ENCODE measurements at places on chromosomes 4 and X.

- no peak for DNase-seq
Observed at GRCh38 chr4:159608436-159608835, 505.6 kb downstream of the RAPGEF2 start.

DNA sequence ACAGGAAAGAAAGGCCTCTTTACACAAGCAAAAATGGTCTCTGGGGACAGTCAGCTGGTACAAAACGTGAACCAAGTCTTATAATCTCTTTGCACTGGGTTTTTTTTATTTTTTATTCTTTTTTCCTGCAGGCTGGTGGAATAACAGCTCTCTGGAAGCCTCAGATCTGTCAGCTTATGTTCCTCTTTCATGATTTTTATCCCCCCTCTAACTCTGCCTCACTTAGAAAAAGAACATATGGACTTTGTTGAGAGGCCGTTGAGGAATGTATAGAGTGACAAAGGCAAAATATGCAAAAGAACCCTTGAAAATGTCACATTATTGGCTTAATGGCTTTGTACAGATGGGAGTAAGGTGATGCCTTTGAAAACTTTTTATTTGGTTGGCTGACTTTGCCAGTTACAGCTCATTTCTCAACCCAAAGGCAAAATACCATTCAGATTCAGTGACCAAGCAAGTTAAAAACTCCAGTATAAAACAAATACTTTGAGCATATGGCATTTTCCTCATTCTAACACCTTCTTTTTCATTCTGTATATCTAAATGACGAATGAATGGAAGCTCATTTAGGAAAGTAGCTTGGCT lies 111.1 kb downstream of the RNF150 start:
- DNase-seq, result no peak

DNA sequence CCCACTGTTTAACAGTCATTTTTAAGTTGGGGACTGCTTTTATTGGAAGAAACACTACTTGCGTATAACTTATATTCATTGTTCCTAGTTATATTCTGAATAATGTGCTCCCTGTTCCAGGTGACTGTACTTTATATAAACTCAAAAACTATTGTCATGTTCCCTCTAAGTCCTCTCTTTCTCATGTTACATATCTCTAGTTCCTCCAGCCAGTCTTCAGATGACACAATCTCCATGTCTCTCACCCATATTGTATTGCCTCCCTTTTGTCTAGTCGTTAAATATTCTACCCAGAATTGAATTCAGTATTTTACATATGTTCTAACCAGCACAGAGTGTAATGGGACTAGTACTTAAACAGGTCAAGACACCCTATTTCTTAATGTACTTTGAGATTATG lies 5.3 kb downstream of the VAMP7 start:
- DNase-seq, result no peak

DNA sequence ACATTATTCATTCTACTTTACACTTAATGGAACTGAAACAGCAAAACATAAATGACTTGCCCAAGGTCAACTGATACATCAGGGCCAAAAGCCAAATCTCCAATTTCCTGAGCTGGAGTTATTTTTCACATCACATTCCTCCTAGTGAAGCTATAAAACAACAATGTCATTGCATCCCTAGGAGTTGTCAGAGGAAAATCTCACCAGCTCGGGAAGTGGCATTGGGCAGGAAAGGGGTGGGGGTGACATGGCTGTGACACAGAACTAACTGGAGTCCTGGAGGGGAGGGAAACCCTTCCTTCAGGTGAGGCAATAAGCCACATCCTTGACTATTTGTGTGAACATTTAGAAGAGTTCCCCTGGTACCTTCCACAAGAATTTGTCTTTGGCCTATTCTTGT lies 47.3 kb downstream of the MEPE start:
- DNase-seq, result no peak

DNA sequence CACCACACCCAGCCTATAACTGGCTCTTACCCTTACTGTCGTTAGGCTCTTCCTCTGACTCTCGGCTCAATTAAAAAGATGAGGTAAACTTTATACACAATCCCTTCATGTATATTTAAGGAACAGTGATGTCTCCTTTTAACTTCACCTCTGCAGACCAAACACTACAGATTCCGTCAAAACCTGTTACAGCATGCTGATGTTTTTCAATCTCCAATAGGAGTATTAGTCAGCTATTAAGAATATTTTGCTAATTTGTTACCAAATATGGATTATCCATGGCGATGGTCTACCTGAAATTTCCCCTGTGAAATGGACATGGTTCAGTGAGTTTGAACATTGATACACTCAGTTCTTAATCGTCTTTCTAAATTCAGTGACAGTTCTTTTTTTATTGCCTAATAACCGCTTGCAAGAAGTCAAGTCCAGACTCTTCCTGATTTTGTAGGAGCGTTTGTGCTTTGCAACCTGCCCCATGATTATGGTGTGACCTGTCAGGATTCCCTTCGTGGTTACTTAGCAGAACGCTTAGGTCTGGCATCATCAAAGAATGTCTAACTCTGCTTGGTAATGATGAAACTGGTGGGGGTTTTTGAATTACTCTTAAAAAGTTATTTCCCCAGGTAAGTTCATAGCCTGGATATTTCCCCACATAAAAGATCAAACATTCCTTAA lies 72.2 kb upstream of the STOX2 start:
- DNase-seq, result no peak

DNA sequence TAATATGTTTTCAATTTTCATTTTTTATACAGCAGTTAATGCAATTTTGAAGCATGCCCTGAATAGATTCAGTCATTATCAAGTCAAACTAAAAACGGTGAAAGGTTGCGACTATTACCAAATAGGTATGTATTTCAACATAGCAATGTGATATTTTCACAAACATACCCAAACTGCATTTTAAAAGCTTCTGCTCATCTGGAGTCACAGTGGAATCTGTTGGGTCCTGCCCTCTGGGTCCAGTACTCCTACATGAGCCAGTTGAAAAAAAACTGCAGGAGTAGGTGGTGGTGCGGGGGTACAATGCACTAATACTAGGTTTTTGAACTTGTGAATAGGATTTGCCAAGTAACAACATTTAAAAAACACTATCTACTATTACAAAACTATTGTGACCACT lies 938 bp downstream of the GPR34 start:
- peak; percentile 2 for DNase-seq

DNA sequence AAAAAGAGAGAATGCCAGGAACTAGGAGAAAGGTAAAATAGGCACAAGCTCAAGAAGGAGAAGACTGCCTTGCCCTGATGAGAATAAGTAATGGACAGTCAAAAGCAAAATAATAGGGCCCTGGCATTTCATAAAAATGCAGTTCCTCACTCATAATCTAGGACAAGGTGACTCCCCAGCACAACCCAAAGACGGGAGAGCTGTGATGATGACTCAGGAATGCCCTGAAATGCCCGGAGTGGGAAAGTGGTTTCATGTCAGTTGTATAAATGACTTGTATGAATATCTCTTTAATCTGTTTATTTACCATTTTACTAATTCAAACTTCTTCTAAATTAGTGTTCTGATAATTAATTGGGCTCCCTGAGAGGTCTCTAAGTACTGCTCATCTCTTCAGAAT lies 28.8 kb upstream of the SETD7 start:
- DNase-seq, result peak; percentile 22

DNA sequence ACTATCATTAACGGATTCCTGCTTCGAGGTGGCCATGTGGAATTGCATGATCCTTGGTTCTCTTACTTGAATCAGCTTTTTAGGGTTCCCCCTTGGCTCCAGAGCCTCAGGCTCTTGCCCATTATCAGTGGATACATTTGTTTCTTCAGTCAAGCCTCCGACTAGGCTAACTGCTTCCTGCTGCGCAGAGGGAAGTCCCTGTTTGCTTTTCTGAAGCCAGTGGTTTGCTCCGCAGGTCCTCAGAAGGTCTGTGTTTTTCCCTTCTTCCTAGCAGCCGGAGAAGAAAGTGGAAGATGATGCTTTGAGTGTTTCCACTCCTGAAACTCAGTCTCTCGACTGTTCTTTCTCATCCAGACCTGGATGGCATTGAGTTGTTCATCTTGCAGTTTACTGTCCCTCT lies 20.6 kb downstream of the SRD5A3 start:
- no peak for DNase-seq

GRCh38 chrX:9336456-9336855 lies 128.4 kb upstream of the TBL1X start:
- no peak for DNase-seq

- peak; percentile 69 for DNase-seq
Observed at GRCh38 chr4:158302076-158302866, 92.0 kb downstream of the TMEM144 start.

- no peak for DNase-seq
Observed at GRCh38 chr4:155639704-155640523, 26.7 kb upstream of the GUCY1A1 start.

- DNase-seq, result no peak
Observed at GRCh38 chrX:128464116-128464515, 411.9 kb upstream of the ACTRT1 start.

DNA sequence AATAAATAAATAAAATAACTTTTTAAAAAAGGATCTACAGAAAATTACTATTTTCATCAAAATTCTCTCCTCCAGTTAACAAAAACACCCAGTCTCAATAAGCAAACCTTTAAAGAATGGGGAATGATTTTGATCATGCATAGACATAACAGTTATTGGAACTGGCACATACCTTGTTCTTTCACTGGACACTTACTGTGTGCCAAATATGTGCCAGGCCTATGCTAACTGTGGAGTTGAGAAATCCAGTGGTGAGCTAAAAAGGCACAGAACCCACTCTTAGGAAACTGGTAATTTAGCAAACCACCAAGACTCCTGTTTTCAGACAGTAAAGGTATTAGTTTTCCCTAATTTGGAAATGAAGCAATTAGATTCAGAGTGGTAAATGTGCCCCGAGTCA lies 39.1 kb downstream of the CLOCK start:
- DNase-seq, result peak; percentile 8

GRCh38 chr4:11914406-11914805 lies 485.7 kb upstream of the HS3ST1 start:
- DNase-seq, result no peak

DNA sequence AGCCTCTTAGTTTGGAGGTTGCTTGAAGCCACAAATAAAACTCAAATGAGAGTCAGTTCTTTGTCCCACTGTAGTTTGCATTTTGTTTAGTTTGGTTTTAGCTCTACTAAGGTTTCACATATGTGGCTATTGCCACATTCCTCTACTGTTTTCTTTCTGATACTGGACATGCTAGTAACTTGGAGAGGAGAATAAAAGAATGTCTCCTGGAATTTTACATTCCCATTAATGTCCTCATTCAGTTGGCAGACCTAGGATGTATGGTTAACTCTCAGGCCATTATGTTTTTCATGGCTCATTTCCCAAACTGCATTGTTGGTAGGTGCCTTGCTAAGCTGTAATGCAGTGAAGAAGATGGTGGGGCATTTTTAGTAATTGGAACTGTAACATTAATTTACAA lies 29.9 kb downstream of the UPRT start:
- DNase-seq, result peak; percentile 30

Measured in GM03348 (cell line).